ENCODE measurements at places on chromosomes 11 and 22.

DNA sequence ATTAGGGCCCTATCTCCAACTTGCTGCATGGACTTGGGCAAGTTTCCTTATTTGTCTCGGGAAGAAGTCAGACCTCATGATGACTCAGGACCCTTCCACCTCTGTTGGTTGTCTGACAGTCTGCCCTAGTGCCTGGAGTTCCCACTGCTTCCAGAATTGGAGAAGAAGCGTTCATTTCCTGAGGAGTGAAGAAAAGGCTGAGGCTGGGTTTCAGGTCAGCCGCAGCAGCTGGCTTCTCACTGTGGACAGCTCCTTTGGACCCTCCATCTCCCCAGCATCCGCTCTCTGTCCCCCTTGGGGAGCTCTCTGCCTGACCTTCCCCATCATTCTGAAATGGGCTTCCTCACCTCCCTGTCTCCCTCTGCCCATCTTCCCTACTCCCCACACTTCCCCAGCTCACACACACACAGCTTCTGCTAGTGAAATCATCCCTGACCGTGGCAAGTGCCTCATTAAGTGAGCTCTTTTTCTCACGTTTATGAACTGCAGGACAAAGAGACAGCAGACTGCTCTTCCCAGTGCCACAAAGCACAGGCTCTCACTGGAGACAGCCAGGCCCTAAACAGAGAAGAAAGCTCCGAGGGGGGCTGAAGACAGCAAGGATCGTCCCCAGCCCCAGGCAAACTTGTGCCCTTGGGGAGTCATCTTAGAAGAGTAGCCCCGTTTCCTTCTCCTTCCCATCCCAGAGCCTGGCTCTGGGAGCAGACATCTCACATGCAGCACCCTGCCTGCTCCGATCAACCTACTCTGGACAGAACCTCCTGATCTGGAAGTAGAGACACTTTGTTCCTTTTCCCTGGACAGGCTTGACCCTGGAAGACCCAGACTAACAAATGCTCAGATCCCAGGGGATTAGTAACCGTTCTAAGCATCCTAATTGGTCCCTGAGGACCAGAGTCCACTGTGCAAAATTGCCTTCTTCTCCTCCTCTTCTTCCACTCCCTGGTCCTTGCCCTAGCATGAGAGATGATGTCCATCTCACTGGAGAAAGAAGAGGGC lies 157.9 kb downstream of the FEZ1 start:
- no peak for DNase-seq

DNA sequence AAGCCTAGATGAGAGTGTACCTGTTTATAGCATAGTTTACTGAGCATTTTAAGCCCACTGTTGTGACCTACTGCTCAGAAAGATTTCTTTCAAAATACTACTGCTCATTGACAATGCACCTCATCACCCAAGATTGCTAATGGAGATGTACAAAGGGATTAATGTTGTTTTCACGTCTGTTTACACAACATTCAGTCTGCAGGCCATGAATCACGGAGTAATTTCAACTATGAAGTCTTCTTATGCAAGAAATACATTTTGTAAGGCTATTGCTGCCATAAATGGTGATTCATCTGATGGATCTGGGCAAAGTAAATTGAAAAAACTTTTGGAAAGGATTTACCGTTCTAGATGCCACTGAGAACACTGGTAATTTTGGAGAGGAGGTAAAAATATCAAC lies 112.9 kb downstream of the KIF18A start:
- DNase-seq: peak; percentile 68

GRCh38 chr22:36220451-36220921 lies 18.8 kb downstream of the APOL2 start:
- DNase-seq: peak; percentile 62

DNA sequence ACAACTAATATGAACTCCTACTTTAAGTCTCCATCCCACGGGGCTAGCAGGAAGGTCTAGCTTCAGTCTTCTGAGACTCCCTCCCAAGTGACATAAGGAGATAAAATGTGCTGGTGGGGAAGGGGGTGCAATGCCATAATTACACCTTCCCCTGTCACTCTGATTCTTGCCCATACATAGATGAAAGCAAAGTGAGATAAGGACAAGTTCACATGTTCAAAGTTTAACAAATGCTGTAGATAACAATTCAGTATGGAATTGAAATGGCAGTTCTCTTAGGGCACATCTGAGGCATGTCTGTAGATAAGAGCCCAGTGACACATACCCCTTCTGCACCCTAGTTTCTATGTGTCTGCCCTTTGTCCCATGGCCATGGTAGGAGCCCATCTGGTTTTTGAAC lies 38.2 kb upstream of the PANX1 start:
- no peak for DNase-seq

GRCh38 chr11:45263773-45264172 lies 22.4 kb downstream of the SYT13 start:
- DNase-seq: no peak

GRCh38 chr11:113332023-113332422 lies 17.6 kb downstream of the TTC12 start:
- no peak for DNase-seq

- DNase-seq: no peak
Observed at GRCh38 chr11:2450321-2451041, 5.7 kb downstream of the KCNQ1 start.

DNA sequence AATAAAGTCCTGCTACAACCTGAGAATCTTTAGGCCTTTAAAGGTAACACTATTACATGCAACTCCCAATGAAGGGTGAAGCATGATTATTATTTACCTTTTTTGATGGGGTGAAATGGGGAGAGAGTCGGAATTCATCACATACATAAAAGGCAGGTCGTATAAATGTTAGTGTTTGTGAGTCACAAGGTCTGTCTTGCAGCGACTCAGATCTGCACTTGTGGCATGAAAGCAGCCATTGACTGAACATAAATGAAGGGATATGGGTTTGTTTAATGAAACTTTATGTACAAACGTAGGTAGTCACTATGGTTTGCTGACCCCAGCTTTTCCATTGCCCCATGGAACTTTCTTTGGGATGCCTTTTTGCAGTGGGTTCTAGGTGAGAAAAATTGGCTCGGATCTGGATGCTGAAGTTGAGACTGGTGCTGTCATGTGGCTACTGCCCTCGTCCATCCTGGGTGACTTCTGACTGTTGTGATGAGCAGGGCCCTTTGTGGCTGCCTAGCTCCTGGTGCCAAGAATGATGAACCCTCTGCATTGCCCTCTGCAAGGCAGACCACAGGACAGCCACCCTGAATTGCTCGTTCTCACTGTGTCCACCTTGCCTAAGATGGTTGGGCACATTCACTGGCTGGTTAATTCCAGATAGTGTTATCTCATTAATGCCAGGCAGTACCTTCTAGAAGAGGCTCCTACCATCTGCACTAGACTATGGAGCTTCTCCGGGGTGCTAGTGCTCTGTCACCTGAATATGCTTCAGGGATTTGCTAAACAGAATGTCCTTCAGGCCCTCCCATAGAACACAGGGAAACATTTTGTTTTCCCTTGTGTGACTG lies 11.3 kb downstream of the GGTLC2 start:
- no peak for DNase-seq

DNA sequence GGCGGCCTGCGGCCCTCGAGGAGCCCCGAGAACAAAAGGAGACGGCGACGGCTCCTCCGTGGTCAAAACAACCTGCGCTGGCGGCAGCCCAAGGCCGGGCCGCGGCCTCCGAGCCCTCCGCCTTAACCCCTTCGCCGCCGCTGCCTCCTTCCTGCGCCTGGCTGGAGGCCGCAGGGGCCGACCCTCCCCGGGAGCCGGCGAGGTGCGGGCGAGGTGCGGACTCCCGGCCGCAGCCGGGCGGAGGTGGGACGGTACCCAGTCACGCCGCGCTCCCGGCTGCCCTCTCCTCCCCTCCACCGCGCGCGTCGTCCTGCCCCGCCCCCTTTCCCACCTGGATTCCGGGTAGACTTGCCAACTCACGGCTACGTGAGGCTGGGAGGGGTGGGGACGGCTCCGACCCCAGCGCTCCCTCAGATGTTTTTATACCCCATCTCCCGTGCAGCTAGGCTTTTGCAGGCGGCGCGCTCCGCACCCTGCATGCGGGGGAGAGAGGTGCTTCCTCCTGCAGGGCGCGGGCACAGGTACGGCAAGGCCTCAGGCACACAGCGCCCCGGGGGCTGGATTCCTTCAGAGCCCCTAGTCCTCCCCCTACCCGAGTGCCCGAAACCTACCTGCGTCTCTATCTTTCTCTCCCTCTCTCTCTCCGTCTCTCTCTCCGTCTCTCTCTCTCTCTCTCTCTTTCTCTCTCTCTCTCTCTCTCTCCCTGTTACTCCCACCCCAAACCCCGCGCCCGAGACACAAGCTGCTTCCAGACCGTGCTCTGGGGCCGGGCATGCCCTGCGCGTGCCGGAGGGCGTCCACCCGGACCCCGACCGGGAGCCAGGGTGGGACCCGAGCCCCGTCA lies 2.0 kb downstream of the PDGFB start:
- DNase-seq: no peak

- no peak for DNase-seq
Observed at GRCh38 chr11:130550150-130550549, 101.7 kb downstream of the ADAMTS15 start.

DNA sequence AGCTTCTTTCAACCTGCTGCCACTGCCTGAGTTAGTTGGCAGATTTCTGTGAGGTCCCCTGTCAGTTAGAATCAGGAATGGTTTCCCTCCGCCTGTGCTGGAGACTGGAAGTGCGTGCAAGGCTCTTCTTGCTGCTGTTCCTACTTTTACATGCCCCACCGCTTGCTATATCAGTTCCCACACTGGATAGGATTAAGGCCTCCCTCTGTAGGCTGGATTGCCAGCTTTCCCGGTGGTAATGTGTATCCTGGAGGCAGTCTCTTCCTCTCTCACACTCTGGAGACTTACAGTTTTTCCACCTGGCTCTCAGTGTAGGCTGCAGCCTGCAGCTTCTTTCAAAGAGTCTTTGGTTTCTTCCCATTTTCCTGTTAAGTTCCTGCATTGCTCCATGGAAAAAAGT lies 66.5 kb downstream of the ARHGAP42 start:
- DNase-seq: no peak

DNA sequence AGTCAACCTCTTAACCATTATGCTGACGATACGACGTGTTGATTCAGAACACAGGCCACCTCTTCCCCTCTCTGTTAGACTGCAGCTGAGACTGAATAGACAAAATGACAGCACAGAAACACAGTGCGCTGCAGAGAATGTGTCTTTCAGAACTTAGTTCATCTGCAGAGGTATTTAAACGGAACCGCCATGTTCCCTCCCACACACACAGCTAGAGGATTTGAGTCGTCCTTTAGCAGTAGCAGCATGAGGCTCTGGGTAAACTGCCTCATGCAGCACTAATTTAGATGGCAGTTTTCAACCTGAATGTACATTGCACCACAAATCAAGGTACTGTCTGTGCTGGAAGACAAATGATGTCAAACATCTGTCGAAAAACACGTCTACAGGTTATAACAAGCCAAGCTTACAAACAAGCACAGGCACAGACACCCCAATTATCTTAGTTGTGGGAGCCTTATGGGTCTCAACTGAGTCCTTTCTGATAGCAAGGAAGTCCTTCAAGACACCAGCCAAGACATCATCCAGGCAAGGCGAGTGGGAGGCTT lies 76.6 kb upstream of the LRRC4C start:
- DNase-seq: no peak

DNA sequence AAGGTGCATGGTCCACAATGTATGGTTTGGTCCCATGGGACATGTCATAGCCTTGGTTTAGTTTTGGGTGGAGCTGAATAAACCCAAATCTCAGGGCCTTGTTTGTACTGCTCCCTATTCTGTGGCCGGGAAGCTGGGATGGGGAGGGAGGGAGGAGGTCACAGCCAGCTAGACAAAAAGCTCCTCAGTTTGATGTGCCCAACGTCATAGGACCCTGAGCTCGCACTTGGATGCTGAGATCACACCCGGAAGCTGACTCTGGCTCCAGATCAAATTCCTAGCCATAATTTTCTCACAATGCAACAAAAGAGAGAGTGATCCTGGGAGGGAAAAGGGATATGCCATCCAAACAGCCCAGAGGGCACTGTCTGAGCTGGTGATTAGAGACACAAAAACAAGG lies 1.5 kb downstream of the HSPB2 start:
- DNase-seq: peak; percentile 64

GRCh38 chr11:61189933-61190332 lies 13.4 kb upstream of the PGA3 start:
- peak; percentile 47 for DNase-seq

GRCh38 chr22:44091021-44091721 lies 67.1 kb downstream of the PARVB start:
- peak; percentile 56 for DNase-seq

GRCh38 chr11:64429970-64430369 lies 71.0 kb downstream of the RPS6KA4 start:
- no peak for DNase-seq
